Posterior cingulate gyrus (tissue), 11 donors: ENCODE measurements at places on chromosomes 13 and 19.

- DNase-seq, result no peak
Observed at GRCh38 chr13:71054358-71054757, 812.6 kb downstream of the DACH1 start.

- no peak for DNase-seq
Observed at GRCh38 chr13:58960888-58961287, 1202.8 kb downstream of the DIAPH3 start.

DNA sequence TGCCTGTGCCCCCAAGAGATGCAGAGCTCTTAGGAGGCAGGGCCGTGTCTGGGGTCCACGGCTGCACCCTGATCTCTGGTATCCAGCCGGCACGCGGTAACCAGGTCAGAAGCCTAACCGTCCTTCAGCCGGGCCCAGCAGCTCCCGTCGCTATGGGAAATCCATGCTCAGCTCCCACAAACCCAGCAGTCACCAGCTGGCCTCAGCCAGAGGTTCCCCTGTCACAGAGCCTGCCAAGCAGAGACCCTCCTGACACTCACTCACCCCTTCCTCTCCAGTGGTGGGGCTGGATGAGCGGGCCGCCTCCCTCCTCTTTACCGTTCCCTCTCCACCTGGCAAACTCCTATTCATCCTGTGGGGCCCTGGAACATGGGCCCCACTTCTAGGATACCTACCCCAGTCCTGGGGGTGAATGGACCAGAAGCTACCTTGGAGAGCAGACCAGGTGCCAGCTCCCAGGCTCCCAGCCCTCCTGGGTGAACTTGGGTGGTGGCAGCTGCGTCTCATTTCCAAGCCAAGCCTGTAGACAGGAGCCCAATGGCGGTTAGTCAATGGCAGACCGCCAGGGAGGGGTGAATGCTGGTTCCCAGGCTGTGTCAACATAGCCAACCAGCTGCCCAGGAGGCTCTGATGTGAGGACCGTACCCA is 21.4 kb upstream of the TCF3 start:
- DNase-seq, result no peak

DNA sequence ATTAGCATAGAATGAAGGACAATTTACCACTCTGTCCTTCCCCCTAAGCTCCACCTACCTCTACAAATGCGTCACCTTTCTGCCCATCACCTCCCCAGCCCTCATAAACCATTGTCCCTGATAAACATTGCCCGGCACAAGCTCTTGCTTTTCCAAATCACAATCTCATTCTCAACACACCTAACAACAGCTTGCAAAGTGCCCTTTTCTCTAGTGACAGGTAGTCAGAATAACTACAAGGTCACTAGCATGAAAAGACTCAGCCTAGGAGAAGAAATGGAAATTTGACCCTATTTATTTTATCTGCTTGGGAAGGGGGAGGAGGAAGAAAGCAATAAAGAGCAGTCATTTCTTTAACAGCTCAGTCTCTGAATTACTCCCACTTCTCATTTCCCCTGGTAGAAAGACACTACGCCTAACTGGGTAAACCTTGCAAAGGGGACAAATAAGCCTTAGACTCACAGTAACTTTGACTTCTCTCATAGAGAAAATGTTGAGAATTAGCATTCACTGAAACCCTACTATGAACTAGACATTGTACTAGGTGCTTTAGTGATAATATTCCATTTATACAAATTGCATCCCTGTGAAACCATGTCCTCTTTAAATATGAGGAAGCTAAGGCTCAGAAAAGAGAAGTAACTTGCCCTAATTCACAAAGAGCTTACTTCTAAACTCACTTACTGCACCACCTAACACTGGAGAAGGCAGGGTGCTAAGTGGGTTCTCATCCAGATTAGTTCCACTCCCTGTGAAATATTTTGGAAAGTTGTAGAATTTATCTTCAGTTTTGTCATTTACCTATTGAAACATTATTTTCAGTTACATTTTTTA is 116.2 kb upstream of the FNDC3A start:
- no peak for DNase-seq

GRCh38 chr13:111398196-111398595 is 77.8 kb downstream of the TEX29 start:
- DNase-seq, result no peak

GRCh38 chr19:47362321-47362720 is 13.2 kb downstream of the DHX34 start:
- no peak for DNase-seq

- DNase-seq, result no peak
Observed at GRCh38 chr13:31530922-31531321, 208.4 kb upstream of the RXFP2 start.

DNA sequence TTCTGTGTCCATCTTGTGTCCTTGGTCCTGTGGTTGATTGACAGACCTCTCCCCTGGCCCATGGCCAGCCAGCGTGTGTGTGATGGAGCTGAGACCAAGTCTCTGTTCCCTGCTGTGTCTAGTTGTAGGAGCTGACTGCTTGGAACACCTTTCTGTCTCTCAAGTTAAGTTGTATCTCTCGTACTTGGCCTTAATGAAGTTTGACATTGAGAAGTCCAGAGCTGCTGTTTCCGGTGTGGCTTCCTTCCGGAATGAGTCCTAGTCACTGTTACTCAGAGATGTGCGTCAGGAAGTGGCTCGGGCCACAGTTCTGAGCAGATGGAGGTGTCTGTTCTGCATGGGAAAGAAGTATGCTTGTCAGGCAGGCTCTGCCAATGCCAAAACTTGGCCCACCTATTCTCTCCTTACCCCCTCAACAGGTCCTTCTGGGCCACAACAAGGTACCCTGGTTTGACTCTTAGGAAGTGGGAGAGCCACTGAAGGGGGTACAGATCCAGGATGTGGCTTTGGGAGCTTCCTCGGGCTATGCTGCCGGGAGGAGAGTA is 54.3 kb downstream of the GATAD2A start:
- DNase-seq, result peak; percentile 76

GRCh38 chr13:106917673-106918556 is 350.0 kb upstream of the ARGLU1 start:
- DNase-seq, result peak; percentile 86

GRCh38 chr13:33296793-33297425 is 11.4 kb upstream of the STARD13 start:
- no peak for DNase-seq

DNA sequence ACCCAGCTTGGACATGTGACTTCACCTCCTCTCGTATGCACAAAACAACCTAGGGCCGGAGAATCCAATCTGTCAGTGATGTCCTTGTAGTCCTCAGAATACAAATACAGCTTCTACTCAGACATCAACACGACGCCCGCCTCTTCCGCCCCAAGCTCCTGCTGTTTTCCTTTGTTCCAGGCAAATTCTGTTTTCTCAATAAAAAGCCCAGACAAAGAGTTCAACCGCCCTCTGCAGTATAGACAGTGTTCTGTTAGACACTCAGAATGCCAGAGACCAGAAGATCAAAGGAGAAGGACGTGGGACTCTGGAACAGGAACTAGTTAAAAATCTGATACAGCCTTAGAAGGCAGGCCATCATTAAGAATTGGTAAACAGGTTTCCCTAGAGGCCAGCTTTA is 42.0 kb upstream of the GGACT start:
- peak; percentile 50 for DNase-seq

DNA sequence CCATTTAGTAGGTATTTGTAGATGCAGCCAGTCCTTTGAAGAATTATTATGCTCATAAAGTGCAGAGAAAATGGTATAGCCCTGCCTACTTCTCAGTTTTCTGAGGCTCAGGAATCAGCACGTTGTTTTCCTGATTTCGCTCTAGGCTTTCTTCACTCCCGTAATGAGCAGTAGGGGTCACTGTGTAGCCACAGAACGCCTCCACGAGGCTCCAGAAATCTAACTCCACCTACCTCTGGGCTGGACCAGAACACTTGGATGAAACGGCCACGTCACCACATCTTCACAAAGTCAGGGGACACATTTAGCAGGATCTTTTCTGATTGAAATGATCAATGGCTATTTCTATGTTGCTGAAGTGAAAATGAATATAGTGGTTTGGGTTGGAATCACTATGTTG is 49.8 kb upstream of the GTF3A start:
- DNase-seq, result no peak

DNA sequence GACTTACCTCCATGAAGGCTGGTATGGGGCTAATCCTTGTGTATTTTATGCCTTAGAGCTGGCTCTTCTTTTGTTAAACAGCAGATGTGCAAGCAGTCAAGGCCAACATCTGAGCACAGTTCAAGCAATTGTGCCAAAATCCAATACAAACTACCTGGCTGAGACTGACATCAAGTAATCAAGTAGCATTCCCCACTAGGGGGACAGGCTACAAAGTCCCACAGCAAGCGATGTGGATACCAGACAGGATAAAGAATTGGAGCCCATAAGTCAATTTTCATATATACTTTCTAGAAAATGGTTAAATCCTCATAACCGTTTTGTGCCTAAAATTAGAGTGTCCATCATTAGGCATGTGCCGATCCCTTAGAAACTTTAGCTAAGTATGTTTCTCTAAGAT is 675.8 kb downstream of the DIAPH3 start:
- no peak for DNase-seq

- no peak for DNase-seq
Observed at GRCh38 chr19:55443824-55444480, 852 bp upstream of the SHISA7 start.

- DNase-seq, result no peak
Observed at GRCh38 chr13:81048026-81048461, 707.1 kb upstream of the SPRY2 start.

- DNase-seq, result peak; percentile 94
Observed at GRCh38 chr19:48812094-48812929, 1.5 kb upstream of the BCAT2 start.

DNA sequence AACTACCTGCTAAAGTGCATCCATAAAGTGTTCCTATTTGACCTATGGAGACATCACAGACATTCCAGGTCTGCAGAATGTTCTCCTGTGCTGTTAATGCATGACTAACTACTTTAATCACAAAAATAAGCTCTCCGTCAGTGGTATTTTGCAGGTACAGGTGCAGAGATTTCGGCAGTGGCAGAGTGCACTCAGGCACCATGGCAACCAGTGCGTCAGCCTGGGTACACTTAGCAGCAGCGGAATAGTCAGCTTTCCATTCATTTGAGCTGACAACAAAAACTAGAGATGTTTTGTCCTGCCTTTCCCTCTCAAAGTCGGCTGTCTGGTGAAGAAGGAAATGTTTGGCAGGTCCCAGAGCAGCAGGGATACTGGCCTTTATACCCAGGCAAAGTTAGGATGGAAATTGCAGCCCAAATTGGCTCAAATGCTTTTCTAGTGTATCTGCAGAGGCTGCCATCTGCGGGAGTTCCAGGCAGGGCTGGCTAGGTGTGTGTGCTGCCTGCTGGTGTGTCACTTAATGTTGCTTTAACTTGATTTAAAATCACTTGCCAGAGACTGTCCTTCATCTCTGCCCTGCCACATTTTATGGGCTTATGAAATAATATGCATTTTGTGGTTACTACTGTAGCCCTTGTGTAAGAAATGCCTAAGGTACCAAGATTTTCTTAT is 195.8 kb downstream of the RAP2A start:
- peak; percentile 53 for DNase-seq
